ENCODE measurements at places on chromosomes 5 and 9.

DNA sequence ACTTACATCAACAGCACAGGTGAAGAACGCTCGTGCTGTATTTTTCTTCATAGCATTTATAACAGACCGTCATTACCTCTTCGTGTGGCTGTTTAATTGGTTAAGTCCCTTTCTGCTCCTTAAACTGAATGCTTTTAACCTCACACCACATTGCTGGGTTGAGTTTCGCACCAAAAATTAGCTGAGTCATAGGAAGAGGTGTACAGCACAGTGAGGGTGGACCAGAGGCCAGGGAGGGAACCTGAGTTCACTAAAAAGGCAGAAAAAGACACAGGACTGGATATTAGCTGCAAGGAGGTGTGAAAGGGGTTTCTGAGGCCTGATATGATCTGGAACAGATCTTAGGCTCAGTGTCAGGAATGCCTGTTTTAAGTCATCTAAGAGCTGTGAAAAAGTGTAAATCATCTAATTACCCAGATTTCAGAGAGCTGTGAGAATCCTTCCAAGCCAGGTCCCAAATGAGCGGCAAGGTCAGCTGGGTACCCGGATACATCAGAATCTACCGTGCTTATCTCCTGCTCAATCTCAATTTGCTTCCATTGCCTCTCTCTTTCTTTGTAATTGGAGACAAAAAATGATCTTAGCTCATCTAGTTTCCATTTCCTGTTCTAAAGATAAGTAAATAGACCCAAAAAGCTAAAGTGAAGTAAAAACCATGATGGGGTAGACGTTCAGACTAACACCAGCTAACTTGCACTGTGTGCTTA is 7.1 kb upstream of the CFAP90 start:
- DNase-seq: no peak

GRCh38 chr9:125376261-125377226 is 114.9 kb downstream of the GAPVD1 start:
- DNase-seq: no peak

- DNase-seq: no peak
Observed at GRCh38 chr9:77803423-77803822, 155.3 kb upstream of the GNA14 start.

DNA sequence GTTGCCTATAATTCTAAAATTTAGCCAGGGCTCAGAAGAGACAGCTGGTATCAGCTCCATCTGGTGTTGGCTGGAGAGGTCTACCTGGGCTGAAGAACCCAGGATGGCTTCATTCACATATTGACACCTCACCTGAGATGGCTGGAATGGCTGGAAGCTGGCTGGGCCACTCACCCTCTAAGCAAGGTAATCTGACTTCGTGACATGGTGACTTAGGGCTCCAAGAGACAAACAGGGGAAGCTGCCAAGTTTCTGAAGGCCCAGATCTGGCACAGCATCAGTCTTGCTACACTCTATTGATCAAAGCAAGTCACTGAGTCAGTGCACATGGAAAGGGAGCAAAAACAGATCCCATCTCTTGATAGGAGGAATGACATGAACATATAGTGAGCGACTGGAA is 102.3 kb downstream of the EPB41L4A start:
- DNase-seq: no peak

GRCh38 chr9:116608064-116608463 is 79.0 kb upstream of the TRIM32 start:
- no peak for DNase-seq

DNA sequence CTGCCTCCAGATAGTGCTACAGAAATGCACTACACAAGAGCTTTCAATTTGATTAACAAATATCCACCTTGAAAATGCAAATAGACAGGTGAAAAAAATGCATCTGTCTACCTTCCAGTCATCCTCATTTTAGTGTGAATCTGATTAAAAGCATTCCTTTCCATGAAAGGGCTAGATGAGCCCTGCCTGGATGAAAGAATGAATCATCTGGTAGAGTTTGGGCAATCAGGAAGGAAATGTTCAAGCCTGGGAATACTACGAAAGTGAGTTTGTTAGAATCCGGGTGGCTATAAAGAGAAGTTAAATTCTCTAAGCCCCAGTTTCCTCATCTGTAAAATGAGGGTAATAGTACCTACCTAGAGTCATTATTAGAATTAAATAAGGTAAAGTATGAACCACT is 142.6 kb downstream of the FAM114A2 start:
- no peak for DNase-seq

- no peak for DNase-seq
Observed at GRCh38 chr9:86827893-86828292, 119.4 kb downstream of the GAS1 start.

GRCh38 chr9:129732100-129732499 is 20.7 kb downstream of the PTGES start:
- DNase-seq: no peak

DNA sequence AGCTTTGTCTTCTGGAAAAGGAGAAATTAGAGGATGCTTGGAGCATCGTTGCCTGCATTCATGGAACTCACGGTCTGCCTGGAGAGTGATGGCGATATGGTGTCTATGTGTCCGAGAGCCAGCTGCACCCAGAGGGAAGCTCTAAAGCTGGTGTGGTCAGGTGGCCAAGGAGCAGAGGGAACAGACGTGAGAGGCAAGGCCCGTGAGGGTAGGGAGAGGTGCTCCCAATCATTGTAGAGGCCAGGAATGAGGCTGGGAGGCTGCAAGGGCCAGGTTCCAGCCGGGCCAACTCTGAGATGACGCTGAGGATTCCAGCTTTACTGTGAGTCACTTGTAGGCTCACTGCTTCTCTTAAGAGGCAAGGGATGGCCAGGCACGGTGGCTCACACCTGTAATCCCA is 7.6 kb downstream of the FGD3 start:
- DNase-seq: no peak

GRCh38 chr5:134543820-134544614 is 18.5 kb downstream of the JADE2 start:
- no peak for DNase-seq

GRCh38 chr5:3002230-3002629 is 250.8 kb upstream of the IRX2 start:
- no peak for DNase-seq

DNA sequence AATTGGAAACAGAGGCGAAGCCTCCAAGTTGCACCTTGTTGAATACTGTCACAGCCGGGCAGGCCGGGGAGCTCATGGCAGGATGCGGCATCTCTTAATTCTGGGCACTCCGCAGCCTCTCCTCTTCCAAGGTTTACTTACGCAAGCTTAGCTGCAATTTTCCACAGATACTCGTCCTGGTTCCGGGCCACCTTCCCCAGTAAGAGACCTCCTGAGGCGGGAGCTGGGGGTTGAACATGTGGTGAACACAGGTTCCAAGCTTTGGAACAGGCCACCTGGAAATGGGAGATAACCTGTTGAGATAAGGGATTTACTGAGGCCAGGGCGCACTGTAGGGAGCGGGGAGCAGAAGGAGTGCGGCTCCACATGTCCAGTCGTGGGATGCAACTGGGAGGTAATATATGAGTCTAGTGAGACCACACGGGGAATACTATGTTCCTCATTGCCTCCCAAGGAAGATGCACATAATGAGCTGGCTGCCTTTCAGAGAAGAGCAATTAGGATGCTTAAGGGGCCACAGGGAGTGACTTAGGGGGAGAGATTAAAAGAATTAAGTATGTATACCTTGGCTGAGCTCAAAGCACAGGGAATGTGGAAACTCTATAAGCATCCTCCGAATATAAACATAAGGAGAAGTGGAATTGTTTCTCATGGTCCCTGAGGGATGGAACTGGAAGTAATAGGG is 335.2 kb downstream of the CWC27 start:
- no peak for DNase-seq

DNA sequence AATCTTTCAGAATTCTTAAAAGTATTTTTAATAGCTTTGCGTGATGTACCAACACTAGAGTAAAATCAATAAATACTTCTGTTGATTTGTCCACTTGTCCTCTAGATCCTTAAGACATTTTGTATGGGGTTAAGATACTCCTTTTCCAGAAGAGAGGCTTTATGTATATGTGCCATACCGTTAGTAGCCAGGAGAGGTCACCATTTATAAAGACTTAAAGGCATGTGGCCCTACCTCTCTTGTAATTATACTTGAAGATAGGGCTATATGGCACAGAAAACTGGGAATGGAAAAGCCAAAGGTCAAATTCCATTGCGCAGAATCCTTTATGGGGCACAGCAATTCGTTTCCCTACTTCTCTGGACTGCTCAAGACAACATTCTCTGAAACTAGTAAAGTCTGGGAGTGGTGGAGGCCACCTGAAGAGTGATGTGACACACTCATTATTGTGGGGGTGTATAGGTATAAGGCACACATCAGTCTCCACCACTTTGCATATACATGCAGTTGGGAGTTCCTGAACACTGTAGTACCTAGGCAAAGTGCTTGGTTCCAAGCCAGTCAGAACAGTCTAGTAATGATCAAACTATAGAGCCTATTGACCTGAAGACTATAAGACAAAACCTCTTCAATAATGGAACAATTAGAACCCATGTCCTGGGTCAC is 140.1 kb upstream of the FBXL17 start:
- DNase-seq: no peak

DNA sequence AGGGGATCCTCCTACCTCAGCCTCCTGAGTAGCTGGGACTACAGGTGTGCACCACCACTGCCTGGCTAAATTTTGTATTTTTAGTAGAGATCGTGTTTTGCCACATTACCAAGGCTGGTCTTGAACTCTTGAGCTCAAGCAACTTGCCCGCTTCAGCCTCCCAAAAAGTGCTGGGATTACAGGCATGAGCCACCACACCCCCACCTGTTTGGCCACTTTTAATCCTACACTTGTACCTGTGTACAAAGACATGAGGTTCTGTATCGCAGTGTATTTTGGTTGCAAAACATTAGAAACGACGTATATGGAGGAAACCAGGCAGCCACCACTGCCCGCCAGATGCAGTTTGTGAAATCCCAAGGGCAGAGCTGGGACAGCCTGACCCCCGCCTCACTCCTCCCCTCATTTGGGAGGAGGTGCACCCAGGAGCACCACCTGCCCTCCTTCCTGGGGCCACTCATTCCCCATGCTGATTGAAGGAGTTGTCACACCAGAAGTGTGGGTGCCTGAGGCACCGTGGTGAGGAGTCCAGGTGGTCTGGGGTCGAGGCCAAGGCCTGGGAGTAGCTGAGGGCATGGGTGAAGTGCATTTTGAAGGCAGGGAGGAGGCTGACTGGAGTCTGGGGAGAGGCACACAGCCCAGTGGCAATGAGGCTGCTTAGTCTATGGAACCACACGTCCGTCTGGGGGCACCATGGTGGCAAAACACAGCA is 39.3 kb upstream of the OLFM1 start:
- no peak for DNase-seq

- DNase-seq: no peak
Observed at GRCh38 chr5:55993013-55993412, 1.8 kb downstream of the IL6ST start.

- DNase-seq: no peak
Observed at GRCh38 chr9:120579139-120580050, 572 bp downstream of the CDK5RAP2 start.

- no peak for DNase-seq
Observed at GRCh38 chr5:105680858-105681475, 1989.8 kb downstream of the EFNA5 start.

GRCh38 chr5:117058740-117059139 is 484.1 kb upstream of the SEMA6A start:
- no peak for DNase-seq

DNA sequence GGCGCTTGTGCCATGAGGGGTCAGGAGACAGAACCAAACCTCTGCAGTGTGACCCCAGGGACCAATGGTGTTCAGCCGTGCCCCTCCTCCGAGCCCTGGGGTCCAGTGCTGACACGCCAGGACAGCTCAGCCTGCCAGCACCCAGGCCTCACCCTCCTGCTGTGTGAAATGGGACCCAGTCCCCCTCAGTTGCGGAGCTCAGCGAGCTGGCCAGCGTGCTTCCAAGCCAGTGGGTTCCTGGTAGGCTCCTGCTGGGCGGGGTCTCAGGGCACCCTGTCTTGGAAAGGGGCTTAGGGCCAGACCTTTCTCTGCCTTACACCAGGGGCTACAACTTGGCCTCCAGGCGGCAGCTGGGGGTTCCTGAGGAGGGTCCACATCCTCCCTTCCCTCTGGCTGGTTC is 4.4 kb downstream of the RNF44 start:
- no peak for DNase-seq

DNA sequence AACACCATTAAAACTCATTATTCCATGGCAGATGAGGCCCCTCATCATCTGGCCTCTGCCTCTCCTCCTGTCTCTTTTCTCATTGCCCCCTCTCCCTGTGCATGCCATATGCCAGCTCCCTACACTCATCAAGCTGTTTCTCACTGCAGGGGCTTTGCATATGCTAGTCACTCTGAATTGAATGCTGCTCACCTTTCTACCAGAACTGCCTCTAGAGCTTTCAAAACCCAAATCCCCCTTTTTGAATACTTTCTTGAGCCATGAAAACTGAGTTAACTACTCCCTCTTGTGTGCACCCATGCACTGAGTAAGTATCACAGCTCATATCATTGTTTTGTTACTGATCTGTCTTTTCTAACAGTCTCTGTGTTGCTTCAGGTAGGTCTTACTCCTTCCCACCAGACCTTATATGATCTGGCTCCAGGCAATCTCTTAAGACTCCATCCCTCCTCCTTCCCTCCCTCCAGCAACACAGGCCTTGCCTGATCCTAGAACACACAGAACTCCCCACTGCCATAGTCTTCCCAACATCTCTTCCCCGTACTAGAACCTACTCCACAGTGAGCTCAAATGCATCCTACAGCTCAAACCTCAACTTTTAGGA is 60.5 kb downstream of the ASTN2 start:
- no peak for DNase-seq

- no peak for DNase-seq
Observed at GRCh38 chr5:112935675-112936074, 13.6 kb upstream of the REEP5 start.

- DNase-seq: no peak
Observed at GRCh38 chr9:80595192-80595591, 1023.4 kb downstream of the TLE4 start.

- DNase-seq: no peak
Observed at GRCh38 chr9:95762322-95762721, 113.2 kb upstream of the ERCC6L2 start.

DNA sequence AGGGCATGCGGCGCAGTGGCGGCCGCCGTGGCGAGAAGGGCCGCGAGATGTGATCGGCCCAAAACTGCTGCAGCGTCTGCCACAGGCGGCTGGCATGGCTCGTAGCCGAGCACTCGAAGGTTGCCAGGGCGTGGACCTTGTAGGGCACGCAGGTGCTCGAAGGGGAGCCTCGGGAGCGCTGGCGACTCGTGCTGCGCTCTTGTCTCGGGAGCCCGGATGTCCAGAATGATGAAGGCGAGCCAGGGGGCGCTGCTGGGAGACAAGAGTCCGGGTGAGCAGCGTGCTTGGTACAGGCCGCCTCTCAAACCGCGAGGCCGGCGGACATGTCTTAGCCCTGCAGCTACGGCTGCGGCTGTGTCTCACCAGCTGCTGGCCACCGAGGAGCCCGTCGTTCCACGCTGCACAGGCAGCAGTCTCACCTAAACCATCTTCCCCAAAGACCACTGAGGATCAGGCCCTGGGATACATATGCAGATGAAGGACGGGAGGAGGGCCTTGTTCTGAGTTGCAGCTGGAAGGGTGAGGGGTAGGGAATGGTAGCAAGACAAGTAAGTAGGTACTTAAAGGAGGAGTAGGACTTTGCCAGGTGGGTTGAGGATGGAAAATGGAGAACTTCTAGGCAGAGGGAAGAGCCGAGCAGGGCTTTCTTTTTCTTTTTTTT is 1.7 kb downstream of the CBY3 start:
- no peak for DNase-seq

All from epithelial cell of proximal tubule (primary cell).